Ureter (tissue), 1 donor: ENCODE measurements at places on chromosomes 11 and 22.

DNA sequence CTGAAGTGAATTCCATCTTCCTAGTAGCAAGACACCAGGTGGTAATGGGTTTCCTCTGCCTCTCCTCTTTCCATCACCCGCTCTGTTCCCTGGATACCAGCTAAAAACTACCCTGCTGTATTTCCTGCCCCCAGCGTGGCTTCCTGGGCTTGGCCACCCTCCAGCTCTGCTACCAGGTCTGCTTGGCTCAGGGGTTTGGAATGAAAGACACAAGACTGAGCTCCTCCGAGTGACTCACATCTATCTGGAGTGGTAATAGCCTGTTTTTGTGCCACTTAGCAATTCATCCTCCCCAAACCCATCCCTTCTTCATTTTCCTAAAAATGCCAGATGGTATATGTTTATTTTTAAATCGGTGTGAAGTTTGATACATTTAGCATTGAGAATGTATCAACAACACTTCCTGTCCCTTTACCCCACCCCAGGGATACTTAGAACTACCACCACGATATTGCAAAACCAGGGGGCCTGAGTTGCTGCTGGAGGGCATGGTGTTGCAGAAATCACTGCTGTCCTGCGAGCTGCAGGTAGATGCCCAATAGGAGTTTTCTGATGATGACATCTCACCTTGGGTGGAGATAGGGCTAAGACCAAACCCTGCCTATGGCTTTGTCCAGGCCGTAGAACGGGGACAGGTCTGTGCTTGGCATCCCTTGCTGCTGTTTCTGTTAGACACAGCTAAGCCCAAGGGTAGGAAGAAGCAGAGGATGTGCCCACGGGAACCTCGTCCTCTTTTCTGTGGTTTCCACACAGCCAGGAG, 7.5 kb upstream of the MICAL3 start:
- no peak for DNase-seq

DNA sequence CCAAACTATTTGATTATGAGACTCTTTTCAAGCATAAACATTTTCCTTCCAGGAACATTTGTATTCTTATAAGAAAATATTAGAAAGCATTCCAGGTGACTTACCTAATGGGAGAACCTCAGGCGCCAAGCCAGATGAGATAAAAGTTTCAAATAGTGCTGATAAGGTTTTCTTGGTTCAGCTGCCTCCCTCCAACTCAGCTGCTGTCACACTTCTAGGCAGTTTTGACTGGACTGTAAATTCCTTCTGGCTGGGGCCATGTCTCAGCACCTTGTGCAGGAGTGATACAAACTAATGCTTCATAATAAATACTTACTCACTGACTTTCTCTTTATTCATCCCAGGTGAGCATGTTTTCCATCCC, 131.1 kb downstream of the MED15 start:
- no peak for DNase-seq

DNA sequence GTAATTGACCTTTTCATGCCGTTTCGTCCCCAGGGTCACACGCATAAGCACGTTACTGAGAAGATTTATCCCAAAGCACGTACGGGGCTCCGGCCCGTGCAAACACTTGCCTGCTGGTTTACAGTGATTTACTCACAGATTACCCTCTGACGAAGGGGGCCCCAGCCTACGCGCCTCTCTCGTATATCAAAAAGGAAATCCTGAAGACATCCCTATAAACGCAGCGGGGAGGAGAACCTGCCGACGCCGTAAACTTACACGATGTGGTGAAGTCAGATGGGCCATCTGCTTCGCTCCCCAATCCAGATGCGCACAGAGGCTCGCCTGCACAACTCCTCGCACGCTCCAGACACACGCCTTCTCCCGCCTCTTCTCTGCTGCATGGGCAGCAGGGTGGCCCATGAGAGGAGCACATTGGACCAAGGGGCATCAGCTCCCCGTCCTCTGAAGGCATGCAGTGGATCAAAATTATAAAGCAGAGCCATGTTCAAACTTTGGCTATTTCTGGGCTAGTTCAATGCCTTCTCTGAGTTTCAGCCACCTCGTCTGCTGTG, 123.6 kb downstream of the MN1 start:
- DNase-seq = no peak

- no peak for DNase-seq
Measured at GRCh38 chr11:130150790-130151189, 8.8 kb upstream of the ST14 start.

DNA sequence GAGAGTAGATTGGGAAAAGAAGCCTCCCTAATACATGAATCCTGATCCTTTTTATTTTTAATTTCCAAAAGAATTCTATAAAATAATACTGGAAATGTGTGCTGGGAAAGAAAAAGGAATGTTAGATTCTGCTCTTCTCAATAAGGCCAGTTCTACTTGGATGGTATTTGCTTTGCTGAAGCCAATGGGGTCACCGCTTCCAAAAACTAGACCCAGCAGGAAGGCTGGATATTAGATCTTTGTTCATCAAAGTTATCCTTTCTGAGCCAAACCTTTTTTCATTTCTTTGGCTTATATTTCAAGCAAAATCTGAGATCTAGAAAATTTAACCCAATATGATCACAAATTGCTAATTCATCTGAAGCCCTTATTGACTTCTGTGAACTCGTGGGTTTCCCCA, 41.4 kb downstream of the SCUBE2 start:
- DNase-seq = no peak

- DNase-seq = no peak
Measured at GRCh38 chr11:128189823-128190222, 397.5 kb downstream of the ETS1 start.

- no peak for DNase-seq
Measured at GRCh38 chr11:6270584-6271246, 11.1 kb downstream of the CCKBR start.

- DNase-seq = no peak
Measured at GRCh38 chr22:17137170-17137569, 16.0 kb upstream of the TMEM121B start.

GRCh38 chr11:79087961-79088318, 352.9 kb downstream of the TENM4 start:
- DNase-seq = no peak
